SK-N-SH treated with all-trans-retinoic acid at 6 μM for 48 hours (cell line): ENCODE measurements at places on chromosomes 11 and 22.

DNA sequence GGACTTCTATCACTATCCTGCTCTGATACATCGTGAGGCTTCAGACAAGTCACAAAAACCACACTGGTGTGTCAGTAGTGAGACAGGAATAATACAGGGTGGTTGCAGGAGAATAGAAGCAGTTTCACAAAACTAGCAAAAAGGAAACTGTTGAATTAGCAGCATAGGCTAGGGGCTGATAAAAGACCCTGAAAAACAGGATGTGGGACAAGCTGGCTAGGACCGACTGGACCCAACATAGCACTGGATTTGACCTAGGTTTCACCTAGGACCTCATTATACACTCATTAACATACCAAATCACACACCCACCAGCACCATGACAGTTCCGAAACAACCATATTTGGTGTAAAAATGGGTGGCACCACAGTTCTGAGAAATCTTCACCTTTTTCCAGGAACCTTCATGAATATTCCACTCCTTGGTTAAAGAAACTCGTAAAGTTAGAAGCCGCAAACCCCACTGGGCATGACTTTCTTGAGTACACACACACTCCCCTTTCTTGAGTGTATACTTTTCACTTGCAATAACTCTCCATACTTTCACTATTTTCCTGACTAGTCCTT lies 76.2 kb downstream of the SLC1A2 start:
- ATAC-seq, result no peak

GRCh38 chr11:81007046-81007445 lies 1566.2 kb upstream of the TENM4 start:
- ATAC-seq, result no peak

DNA sequence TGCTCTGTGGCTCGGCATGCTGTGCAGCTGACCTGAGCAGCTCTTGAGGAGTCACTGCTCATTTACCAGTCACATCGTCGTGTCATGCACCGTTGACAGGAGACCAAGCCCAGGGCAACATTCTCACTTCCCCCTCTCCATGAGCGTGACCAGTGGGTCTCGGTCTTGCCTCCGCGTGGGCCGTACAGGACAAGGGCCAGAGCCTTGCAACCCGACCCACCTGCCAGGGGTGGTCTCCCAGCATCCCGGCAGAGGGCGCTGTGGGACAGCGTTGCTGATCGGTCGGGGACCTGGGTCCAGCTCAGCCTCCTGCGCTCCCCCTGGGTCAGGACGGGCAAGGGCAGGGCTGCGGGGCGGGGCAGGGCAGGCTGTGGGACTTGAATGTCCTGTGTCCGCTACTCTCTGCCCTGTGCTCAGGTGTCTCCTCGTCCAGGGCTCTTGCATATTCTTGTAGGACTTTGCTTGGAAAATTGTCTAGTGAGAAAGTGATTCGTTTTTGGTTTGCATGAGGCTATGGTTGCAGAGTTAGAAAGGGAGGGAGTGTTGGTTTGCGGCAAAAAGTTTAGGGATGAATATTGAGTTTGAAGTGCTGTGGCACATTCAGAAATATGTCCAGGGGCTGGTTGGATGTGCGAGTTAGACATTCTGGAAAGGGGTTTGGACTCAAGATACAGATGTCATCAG lies 16.2 kb downstream of the EIF4G2 start:
- ATAC-seq, result peak; percentile 93

- no peak for ATAC-seq
Measured at GRCh38 chr11:126358763-126359160, 3.3 kb downstream of the ST3GAL4 start.

DNA sequence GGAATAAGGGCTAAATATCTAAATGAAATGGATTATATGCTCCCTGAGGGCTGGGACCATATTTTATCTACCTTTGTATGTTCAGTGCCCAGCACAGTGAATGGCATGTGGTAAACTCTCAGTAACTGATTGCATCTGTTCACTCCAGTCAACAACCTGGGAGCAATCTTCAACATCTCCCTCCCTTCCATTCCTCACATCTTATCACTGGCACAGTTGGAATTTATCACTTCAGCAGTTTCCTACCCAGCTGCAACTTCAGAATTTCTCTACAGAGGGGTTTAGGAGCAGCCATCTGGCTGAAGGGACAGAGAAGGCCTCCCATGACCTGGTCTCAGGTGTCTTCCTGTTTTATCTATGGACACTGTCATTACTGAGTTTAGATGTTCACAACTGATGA lies 9.8 kb upstream of the SIK2 start:
- ATAC-seq, result no peak
